ENCODE measurements at places on chromosomes 1 and 21.

DNA sequence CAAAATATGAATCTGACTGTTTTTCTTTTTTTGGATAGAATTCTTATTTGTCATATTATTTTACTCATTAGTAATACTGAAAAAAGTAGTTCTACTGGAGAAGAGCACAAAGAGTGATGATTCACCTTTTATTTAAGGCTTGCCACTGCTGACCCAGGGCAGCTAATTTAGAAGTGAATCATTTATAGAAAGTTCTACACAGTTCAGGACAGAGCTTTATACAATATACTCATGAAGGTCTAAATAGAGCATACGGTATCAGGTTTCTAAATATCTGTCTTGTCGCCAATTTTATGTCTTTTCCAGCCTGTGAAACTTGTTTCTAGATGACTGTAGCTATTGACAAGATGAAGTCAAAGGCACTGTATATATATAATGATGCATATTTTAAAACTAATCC is 25.0 kb downstream of the GIPC2 start:
- DNase-seq = peak; percentile 61

- no peak for DNase-seq
Measured at GRCh38 chr1:163528710-163529348, 207.1 kb downstream of the NUF2 start.

GRCh38 chr1:96710708-96711477 is 10.7 kb upstream of the PTBP2 start:
- DNase-seq = peak; percentile 9

- DNase-seq = no peak
Measured at GRCh38 chr1:171139890-171140289, 45.2 kb upstream of the FMO2 start.

Measured in NCI-H226 (cell line).